T-helper 17 cell (primary cell): ENCODE measurements at places on chromosomes 12 and 14.
A peak's percentile ranks its signal among the peaks of the same experiment; 100 is the strongest.

DNA sequence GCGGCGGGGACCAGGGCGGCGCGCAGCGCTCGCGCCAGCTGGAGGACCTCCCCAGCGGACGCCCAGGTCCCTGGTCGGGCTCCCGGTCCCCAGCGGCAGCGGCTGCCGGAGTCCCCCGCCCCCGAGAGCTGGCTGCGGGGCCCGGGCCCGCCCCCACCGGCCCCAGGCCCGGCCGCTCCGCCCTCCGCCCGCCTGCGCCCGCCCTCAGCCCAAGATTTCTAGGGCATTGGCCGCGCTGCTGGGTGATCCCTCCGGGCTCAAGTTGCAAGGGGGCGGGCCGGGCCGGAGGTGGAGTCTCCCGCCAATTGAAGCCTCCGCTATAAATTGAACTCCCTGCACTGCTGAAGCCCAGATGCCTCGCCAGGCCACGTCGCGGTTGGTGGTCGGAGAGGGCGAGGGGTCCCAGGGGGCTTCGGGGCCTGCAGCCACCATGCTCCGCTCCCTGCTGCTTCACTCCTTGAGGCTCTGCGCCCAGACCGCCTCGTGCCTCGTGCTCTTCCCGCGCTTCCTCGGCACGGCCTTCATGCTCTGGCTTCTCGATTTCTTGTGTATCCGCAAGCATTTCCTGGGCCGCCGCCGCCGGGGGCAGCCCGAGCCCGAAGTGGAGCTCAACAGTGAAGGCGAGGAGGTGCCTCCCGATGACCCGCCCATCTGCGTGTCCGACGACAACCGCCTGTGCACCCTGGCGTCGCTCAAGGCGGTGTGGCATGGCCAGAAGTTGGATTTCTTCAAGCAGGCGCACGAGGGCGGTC, at the start of gene DIO3:
Gene DIO3, plus strand, starts transcription at position 351 of the 752 bp plus-strand sequence.
- DNase-seq = no peak

- DNase-seq = no peak
These were observed 64.5 kb downstream of the FOXG1 start for GRCh38 chr14:28831126-28831525.

DNA sequence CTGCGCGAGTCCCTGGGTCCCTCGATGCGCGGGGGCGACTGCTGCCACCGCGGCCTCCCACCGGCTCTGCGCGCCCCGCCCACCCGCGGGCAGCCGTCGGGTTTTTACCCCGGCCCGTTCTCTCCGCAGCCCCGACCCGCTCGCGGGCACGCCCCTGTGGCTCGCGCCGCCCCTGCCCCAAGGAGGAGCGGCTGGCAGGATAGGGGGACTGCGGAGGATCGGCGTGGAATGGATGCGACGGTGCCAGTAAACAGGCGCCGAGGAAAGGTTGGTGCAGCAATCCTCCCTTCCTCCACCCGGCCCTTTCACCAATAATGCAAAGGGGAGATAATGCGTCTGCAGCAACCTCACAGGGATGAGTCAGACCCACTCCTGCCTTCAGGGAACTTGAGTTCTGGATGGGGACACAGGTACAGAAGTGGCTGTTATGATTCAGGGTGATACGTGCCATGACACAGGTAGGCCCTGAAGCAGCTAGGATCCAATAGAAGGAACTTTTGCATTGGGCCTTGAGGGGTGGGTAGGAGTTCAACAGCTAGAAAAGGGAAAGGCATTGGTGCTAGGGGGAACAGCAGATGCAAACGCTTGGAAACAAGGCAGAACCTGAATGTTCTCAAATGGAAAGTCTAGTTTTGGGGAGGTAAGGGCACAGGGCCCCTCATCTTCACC, 554 bp upstream of the DEGS2 start:
- DNase-seq = no peak

DNA sequence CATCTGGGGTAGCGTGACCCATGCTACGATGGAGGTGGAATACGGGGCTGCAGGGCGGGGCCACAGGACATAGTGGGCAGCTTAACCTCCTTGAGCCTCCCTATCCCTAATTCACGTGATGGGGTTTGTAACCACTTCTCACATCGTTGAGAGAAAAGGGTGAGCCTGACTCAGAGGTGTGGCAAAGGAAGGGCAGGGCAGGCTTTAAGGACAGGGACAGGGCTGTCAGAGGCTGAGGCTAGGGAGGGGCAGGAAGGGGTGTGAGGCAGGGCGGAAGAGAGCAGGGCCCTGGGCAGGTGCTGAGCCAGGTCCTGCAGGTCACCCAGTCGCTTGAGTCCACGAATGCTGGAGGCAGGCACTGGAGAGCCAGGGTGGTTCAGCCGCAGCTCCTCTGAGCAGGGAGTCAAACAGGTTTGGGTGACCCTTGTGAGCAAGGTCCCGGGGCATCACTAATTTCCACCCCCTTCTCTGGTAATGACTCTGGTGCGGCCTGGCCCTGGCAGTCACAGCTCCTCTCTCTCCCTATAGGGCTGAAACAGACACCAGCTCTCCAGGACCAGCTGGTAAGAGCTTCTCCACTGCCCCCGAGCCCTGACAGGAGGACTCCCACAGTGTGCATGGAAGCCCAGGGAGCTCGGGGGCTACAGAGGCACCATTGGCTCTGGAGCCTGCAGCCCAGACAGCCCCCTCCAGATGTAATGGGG, 7.5 kb upstream of the AQP2 start:
- DNase-seq = no peak

GRCh38 chr12:57040750-57041149, 9.2 kb downstream of the MYO1A start:
- no peak for DNase-seq

DNA sequence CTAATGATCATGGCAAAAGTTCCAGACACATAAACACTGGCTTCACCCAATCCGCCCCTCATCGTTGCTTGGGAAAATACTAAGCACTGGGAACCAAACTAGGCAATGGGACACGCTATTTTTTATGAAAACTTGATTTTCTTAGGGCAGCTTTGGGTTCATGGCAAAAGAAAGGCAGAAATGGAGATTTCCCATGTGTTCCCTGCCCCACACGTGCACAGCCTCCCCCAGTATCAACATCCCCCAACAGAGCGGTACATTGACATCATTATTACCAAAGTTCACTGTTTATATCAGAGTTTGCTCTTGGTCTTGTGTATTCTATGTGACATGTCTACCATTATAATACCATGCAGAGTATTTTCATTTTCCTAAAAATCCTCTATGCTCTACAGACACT, 71.0 kb downstream of the DBX2 start:
- no peak for DNase-seq

DNA sequence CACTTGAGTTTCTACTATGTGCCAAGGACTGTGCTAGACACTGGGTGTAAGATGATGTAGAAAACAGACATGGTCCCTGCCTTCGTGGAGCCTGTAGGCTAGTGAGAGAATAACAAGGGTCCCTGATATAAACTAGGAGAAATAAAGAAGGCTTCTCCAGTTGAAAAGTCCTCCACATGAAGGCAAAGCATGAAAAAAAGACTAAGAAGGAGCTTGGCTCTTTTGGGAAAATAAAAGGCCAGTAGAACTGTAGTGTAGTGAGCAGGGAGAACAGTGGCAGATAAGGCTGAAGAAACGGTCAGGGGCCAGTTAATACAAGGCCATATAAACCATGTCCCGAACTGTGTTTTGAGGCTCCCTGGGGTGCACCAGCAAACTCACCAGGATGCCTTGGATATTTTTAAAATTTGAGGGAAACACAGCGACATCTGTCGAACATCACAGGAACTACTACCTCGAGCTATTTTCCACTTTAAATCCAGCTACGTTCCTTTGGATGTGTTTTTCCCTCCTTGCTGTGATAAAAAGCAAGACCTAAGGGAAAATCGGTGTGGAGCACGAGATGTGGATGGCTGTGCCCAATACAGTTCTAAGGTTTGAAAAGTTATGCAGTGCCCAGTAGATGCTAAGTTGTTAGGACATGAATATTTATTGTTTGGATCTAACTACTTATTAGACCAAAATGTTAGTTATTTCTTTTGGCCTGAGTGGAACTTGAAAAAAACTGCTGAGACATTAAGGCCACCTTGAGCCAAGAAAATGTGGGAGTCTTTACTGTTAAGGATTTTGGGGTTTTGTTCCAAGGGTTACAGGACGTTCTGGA, 8.5 kb upstream of the CFL2 start:
- DNase-seq = peak; percentile 21

GRCh38 chr12:46388427-46389021, 16.0 kb upstream of the SLC38A2 start:
- DNase-seq = no peak

GRCh38 chr12:104785886-104786285, 172.2 kb downstream of the SLC41A2 start:
- DNase-seq = no peak

- DNase-seq = no peak
These were observed 514.0 kb upstream of the TMPO start for GRCh38 chr12:98001430-98001829.
